ENCODE measurements at places on chromosomes 5 and 9. TPM values are rescaled to one million over a fixed set of nuclear protein-coding genes. Genes with fewer than 3 reads are reported as not detected.

DNA sequence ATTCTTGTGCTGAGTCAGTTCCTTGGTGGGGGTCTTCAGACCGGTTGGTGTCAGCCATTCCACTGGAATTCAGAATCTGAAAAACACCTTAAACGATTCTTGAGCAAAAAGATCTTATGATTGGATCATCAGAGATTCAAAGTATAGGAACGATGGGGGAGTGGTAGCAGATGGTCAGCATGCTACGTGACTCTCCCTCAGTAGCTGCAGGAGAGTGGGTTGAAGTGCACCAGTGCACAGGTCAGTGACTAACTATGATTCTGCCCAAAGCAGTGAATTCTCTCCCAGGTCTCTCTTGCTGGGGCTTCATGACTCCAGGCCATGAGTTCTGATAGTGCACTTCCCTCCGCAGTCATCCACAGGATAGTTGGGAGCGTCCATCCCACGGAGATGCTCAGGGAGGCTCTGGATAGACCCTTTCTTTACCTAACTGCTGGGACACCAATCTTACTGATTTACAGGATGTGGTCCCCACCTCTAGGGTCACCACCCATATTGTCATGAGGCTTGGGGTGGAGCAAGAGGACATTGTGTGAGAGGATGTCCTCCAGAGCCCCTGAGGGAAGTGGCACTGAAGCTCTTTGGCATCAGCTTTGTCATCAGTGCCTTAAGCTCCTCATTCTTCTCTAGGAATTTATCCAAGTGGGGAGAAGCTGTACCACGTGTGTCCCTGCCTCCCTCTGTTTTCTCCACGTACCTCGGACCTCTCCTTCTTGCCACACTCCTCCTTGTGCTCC, 62.0 kb downstream of the RASGRF2 start:
- no peaks in the 10 kb centered on the region for H3K36me3 ChIP-seq
- H3K4me1 ChIP-seq: no peaks in the 10 kb centered on the region
- no peak for DNase-seq
- H3K27me3 ChIP-seq: no peaks in the 10 kb centered on the region
- H3K27ac ChIP-seq: no peak overlapping the region

DNA sequence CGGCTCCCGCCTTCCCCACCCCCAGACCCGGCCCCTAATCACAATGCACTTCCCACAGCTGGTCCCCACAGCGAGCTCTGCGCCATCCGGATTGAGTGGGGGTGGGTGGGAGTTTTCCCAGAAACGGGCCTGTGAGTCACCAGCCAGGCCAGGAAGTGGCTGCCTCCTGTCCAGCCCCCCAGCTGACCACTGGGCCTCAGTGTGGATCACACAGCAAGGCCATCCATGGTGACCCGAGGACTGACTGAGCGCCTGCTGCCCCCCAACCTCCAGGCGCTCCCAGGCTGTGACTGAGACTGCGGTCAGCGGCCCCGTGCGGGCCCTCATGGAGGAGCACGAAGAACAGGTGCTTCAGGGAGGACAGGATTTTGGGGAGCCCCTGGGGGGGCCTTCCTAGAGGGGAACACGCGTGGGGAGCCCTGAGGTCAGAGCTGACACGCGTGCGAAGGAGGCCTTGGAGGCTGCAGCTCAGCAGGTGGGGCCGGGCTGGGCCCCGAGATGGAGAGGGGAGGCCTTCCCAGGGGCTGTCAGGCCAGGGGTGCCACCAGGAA, 48.3 kb upstream of the EGFL7 start:
- DNase-seq: peak; percentile 45
- H3K36me3 ChIP-seq: no peaks in the 10 kb centered on the region
- H3K4me3 ChIP-seq: no peak overlapping the region
- peak overlapping the region; percentile 7 for H3K27ac ChIP-seq
- no peaks in the 10 kb centered on the region for H3K27me3 ChIP-seq
- H3K4me1 ChIP-seq: peaks cover 12% of the 10 kb centered on the region

GRCh38 chr5:109876941-109877669, 187.4 kb downstream of the MAN2A1 start:
- H3K27ac ChIP-seq: no peak overlapping the region
- H3K4me1 ChIP-seq: no peaks in the 10 kb centered on the region
- no peak overlapping the region for H3K4me3 ChIP-seq
- DNase-seq: no peak
- H3K36me3 ChIP-seq: no peaks in the 10 kb centered on the region
- H3K27me3 ChIP-seq: no peaks in the 10 kb centered on the region

- H3K27ac ChIP-seq: no peak overlapping the region
- no peaks in the 10 kb centered on the region for H3K4me1 ChIP-seq
- H3K27me3 ChIP-seq: no peaks in the 10 kb centered on the region
Observed at GRCh38 chr9:69292078-69292477, 32.9 kb upstream of the ENTREP1 start.

DNA sequence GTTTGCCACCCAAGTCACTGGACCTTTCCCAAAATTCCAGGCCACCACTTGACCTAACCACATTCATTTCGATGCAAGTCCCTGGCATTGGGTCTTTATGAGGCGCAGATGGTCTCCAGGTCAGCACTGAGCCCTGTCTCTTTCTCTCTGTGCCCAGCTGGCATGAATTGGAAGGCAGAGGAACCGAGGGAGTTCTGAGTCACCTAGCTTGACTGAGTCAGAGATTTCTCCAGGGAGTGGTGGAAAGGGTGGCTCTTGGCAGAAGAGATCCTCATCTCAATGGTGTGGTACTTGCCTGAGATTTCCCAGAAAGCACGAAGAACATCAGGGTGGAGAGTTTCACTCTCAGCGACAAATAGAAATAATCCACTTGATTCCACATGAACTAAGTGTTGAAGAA, 43.8 kb downstream of the WDR36 start:
- no peaks in the 10 kb centered on the region for H3K36me3 ChIP-seq
- no peak for DNase-seq
- H3K27me3 ChIP-seq: no peaks in the 10 kb centered on the region
- no peak overlapping the region for H3K4me3 ChIP-seq
- no peak overlapping the region for H3K27ac ChIP-seq

DNA sequence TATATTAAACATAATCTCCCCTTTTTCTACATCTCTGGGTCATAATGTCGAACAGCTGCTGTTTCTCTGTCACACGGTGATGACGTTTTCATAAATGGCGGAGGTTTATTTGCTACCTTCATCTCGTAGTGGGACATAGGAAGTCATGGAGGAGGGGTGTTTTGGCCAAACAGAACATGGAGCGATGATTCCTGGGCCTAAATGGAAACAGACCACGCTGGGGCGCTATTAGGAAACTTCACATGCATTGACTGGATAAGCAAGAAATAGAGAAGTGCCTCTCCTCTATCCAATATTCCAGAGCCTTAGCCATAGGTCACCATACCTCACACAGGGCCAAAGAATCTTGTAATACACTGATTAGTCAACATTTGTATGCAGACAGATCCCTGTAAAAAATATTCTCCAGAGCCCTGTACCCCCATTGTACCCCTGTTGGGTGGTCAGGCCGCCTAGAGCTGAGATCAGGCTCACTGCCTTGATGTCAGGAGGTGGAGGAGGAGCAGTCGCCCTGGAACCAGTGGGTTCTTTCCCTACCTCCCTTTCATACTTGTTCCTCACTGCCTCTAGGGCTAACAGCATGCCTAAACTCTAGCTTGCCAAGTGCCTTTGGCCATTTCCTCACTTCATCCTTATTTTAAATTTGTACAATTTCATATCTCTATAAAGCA, 77.8 kb upstream of the SPIN1 start:
- H3K36me3 ChIP-seq: no peaks in the 10 kb centered on the region
- H3K27me3 ChIP-seq: no peaks in the 10 kb centered on the region
- DNase-seq: no peak
- no peak overlapping the region for H3K27ac ChIP-seq
- no peaks in the 10 kb centered on the region for H3K4me1 ChIP-seq
- no peak overlapping the region for H3K4me3 ChIP-seq

DNA sequence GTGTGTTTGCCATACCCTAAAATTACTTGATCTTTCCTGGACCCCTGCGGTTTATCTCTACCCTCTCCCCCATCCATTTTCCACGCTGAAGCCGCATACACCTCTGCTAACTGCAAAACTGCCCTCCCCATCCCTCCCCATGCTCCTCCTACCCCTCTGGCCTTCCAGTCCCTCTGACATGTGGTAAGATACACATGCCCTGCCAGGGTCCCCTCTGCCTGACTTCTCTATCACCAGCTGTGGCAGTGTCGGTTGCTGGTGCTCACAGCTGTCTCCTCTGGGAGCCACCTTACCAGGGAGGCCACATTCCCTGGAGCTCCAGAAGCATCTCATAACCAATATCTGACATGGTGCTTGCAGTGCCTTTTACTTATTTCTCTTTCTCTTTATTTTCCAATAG, 58.9 kb upstream of the COL15A1 start:
- no peaks in the 10 kb centered on the region for H3K27me3 ChIP-seq
- H3K27ac ChIP-seq: no peak overlapping the region
- DNase-seq: no peak

DNA sequence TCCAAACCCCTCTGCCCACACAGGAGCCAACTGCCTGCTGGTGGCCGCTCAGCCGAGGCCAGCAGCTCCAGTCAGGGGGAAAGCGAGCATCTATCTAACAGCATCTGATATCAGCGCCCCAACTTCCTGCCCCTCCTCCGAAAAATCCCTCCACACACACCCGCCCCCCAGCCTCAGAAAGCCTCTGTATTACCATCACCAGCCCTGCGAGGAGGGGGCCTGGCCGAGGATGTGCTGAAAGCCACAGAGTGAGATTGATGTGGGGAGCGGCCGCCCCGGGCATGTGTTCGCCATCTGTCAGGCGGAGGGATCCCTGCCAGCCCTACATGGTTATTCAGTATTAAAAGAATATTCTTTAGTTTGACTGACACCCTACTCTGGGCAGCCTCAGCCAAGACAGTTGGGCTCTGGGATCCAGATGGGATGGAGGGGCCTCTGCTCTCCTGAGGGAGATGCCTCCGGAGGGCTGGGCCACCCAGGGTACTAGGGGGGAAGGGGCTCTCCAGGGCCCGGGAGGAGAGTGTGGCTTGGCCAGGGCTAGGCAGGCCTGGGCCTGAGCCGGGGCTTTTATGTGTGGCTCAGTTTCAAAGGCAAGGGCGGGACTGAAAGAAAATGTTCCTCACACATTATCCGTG, 98.0 kb downstream of the HSD17B3 start:
- no peaks in the 10 kb centered on the region for H3K27me3 ChIP-seq
- no peaks in the 10 kb centered on the region for H3K36me3 ChIP-seq
- no peak for DNase-seq
- no peaks in the 10 kb centered on the region for H3K4me1 ChIP-seq
- no peak overlapping the region for H3K4me3 ChIP-seq

The G3BP1 gene
- 136 TPM for total RNA-seq

The RELL2 gene
- 2.1 TPM for total RNA-seq

GRCh38 chr9:77598524-77598923, 49.6 kb downstream of the GNA14 start:
- H3K4me1 ChIP-seq: peaks cover 3% of the 10 kb centered on the region
- peak overlapping the region; percentile 12 for H3K27ac ChIP-seq
- no peak overlapping the region for H3K4me3 ChIP-seq
- no peaks in the 10 kb centered on the region for H3K27me3 ChIP-seq

GRCh38 chr5:34480810-34481528, 175.2 kb upstream of the RAI14 start:
- no peak overlapping the region for H3K27ac ChIP-seq
- H3K27me3 ChIP-seq: no peaks in the 10 kb centered on the region
- H3K4me1 ChIP-seq: no peaks in the 10 kb centered on the region
- DNase-seq: no peak
- H3K36me3 ChIP-seq: no peaks in the 10 kb centered on the region
- no peak overlapping the region for H3K4me3 ChIP-seq

DNA sequence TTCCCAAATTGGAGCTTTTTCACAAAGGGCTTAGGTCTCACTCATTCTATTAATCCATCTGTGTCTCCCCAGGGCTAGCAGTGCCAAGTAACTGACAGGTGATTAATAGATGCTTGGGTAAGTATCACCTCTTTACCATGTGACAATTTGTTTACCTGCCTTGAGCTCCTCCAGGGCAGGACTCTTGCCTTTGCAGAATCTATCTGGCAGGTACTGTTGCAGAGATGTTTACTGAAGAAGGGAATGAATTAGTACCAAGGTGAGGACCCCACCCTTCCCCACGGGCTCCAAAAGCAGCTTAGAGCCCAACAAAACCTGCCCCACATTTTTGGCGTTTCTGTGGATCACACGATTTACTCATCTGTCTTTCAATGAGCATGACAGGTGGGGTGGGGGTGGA, 698 bp upstream of the TGFBI start:
- H3K27me3 ChIP-seq: no peaks in the 10 kb centered on the region
- no peak overlapping the region for H3K4me3 ChIP-seq
- no peak overlapping the region for H3K27ac ChIP-seq
- peaks cover 4% of the 10 kb centered on the region for H3K4me1 ChIP-seq

The SIL1 gene
- 64.4 TPM for total RNA-seq

DNA sequence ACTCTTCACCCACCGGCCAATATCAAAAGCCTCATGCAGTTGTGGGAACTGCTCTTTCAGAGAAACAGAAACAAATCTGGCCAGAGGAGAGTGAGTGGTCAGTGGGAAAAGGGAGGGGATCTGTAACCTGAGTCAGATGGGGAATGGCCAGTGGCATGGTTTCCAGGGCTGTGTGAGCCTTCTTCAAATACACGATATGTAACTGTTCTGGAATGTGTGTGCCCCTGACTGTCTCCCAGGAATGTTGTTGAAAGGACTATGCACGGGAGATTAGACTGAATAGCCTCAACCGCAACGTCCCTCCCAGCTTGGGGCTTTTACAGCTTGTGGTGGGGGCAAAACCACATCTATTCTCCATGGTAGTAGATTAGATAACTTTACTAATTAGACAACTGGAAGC, 60.8 kb downstream of the SH3TC2 start:
- no peak overlapping the region for H3K27ac ChIP-seq
- H3K4me1 ChIP-seq: no peaks in the 10 kb centered on the region
- DNase-seq: no peak
- H3K36me3 ChIP-seq: no peaks in the 10 kb centered on the region
- no peaks in the 10 kb centered on the region for H3K27me3 ChIP-seq
- H3K4me3 ChIP-seq: no peak overlapping the region

- H3K4me1 ChIP-seq: peaks cover 3% of the 10 kb centered on the region
- no peak for DNase-seq
- no peak overlapping the region for H3K4me3 ChIP-seq
- H3K27me3 ChIP-seq: no peaks in the 10 kb centered on the region
- no peaks in the 10 kb centered on the region for H3K36me3 ChIP-seq
Observed at GRCh38 chr9:131630205-131630831, 85.0 kb downstream of the PRRT1B start.

The EFNA5 gene
- 9.7 TPM for total RNA-seq

DNA sequence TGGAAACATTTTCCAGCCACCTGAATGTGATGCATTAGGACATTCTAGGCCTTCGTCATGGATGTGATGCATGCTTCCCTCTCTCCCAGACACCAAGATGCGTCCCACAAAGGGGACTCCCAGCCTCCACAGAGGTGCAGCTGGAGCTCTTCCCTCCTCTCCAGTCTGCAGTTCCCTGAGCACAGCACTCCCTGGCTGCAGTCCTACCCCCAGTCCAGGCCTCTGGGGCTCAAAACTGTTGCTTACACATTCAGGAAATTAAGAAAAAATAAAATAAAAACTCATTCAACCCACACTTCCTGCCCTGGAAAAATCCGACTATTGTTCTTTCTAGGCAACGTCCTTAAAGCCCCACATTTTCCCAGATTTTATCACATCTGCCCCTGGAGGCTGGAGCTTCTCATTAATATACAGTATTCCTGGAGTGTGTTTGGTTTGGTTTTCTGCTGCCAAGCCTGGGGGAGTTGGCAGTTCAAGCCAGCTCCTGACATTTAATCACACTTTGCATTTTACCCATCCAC, 78.4 kb upstream of the ICE1 start:
- no peaks in the 10 kb centered on the region for H3K4me1 ChIP-seq
- H3K4me3 ChIP-seq: no peak overlapping the region
- no peak for DNase-seq
- H3K27me3 ChIP-seq: no peaks in the 10 kb centered on the region
- H3K27ac ChIP-seq: no peak overlapping the region

The GLRA1 gene
- total RNA-seq: not detected

GRCh38 chr5:31553863-31554262, 21.8 kb downstream of the C5orf22 start:
- H3K4me3 ChIP-seq: no peak overlapping the region
- H3K4me1 ChIP-seq: no peaks in the 10 kb centered on the region
- no peak overlapping the region for H3K27ac ChIP-seq
- no peak for DNase-seq
- H3K36me3 ChIP-seq: no peaks in the 10 kb centered on the region
- H3K27me3 ChIP-seq: no peaks in the 10 kb centered on the region
